ENCODE measurements at places on chromosomes 7 and 10. TPM values are rescaled to one million over a fixed set of nuclear protein-coding genes. Genes with fewer than 3 reads are reported as not detected.

Gene NEURL1
- 0.27 TPM for total RNA-seq

DNA sequence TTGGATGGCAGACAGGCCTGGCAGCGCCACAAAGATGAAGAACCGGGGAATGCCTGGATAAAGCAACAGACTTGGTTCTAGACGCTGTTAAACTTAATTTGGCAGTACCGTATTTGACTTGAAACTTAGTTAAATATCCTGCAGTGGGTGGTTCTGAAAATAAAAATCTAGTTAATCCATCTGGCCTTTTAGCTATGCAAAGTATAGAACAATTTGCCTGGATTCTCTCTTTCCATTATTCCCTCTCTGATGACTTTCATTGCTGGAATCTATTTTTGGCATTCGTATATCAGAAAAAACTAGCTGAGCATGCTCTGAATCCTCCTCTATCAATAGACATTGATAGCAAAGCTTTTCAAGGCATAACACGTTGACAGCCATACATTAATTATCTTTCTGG, 203.6 kb downstream of the MACC1 start:
- ATAC-seq, result no peak

DNA sequence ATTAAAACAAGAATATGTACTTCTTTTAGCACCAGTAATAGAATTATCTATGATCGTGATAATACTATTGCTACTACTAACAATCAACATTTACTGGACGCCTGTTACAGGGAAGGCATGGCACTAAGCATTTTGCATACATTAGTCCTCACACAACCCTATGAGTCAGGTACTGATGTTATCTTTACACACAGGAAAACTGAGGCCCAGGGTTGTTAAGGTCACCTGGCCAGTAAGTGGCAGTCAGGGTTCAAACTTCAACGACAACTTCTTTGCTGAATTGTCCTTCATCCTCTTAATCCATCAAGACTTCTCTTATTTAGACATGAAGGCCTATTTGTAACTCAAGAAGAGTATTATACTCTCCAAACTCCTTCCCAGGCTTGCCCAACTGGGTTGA, 41.9 kb upstream of the ACSL5 start:
- no peak for ATAC-seq

- ATAC-seq, result no peak
Observed at GRCh38 chr10:77526868-77527617, 110.6 kb downstream of the KCNMA1 start.

Gene FEZF1
- not detected for total RNA-seq

- no peak for ATAC-seq
Observed at GRCh38 chr10:75696536-75696935, 265.1 kb downstream of the LRMDA start.

GRCh38 chr7:144404946-144405345, 1.5 kb upstream of the NOBOX start:
- no peak for ATAC-seq

Gene DHTKD1
- total RNA-seq, result 32.2 TPM

Gene MOGAT3
- total RNA-seq, result not detected

DNA sequence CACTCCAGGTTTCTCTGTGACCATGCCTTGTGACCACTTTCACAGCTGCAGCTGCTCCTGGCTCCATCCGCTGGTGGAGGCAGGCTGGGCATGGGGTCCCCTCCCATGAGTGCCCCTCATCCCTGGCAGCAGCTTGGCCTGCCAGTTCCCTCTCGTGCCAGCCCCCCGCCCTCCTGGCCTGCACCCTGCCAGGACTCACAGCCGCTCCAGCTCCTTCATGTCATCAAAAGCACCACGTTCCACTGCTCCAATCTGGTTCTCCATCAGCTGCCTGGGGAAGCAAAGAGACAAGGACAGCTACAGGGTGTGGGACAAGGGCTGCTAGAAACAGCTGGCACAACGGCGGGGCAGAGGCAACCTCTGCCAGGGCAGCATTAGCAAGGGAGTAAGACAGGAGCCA, 22.6 kb downstream of the SLIT1 start:
- no peak for ATAC-seq

DNA sequence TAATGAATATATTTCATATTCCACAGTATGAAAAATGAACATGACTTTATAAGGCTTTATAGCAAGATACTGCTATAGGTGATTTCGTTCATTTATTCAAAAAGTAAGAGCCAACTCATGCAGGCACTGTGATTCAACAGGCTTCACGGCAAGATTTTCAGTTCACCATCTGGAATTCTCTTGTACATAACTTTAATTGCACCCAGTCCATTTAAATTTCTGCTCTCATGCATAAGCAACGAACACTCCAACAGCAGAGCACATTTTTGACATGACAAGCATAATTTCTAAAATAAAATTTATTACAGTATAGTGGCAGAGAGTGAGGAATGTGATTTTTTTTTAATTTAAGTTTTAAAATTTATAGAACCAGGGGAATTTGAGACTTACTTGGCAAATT, 436.1 kb downstream of the PHTF2 start:
- ATAC-seq, result no peak

DNA sequence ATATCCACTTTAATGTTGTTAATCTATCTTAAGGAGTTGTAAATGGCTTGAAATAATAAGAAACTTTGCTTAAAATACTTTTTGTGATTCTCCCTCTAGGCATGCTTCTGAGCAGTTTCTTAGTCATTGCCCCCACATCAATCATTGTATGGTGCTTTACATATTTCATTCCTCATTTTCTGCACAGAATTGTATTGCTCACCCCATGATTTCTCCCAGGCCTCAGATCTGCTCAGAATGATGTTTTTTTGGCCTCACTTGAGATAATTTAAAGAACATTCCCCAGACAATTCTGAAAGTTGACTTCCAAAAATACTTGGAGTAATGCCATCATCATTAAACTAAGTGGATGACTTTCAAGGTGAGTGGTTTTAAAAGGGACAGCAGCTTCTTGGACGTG, 82.1 kb upstream of the PRPS1L1 start:
- no peak for ATAC-seq

DNA sequence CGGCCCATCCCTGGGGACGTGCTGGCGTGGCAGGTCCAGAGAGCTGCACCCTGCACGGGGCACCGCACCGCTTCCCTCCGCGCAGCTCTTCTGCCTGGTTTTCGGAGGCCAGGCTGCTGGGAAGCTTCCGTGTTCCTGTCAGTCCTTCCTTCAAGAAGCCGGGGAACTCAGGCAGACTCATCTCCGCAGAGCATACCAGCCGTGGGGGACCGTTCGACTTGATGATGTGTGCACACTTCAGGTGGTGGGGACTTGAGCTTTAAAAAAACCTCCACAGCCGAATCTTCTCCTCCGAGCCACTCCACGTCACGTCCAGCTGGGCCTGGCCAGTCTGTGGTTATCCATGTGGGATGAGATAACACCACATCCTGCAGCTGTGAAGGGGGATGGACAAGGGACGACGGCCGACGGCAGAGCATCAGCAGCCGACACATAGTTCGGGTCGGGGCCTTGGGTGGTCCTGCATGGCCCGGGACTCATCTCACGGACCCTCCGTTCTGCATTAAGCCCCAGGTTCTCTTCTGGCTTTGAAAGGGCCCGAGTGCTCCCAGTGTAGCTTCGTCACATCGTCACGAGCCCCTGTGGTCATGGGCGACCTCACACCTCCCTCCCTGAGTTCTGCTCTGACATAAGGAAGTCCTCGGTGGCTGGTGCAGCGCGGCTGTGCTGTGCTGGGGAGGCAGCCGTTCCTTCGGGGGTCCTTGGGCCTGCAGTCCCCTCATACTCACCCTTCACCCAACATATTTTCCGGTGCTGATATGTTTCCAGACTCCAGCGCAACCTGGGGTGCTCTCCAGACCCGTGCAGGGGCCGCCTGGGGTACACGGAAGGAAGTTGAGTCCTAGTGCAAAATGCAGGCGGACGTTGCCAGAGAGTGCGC, 4.5 kb upstream of the BHLHA15 start:
- no peak for ATAC-seq

GRCh38 chr10:8616166-8616565, 561.7 kb downstream of the GATA3 start:
- ATAC-seq, result no peak
